Nephron progenitor cell (in vitro differentiated cells): ENCODE measurements at places on chromosomes 3 and 15.

GRCh38 chr3:95172164-95172943, 1109.5 kb downstream of the NSUN3 start:
- no peak for DNase-seq

- peak; percentile 53 for DNase-seq
These were observed 735 bp downstream of the GOLGA8B start for GRCh38 chr15:34582461-34583371.

DNA sequence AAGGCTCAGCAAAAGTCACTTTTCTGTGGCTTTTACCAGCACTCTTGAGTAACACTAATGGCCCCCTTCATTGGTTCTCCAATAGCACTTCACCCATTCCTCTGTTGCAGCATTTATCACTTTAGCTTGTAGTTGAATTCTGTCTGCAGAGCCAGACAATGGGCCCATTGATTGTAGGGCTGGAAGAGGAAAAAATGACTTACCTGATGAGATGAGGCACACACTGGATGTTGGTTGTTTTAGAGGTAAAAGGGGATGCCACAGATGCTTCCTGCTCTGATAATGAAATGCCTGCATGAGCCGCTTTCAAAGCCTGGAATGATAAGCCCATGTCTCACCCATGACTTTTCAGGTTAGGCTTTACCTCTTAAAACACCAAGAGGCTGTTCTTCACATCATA, 64.3 kb downstream of the PLAAT1 start:
- no peak for DNase-seq

DNA sequence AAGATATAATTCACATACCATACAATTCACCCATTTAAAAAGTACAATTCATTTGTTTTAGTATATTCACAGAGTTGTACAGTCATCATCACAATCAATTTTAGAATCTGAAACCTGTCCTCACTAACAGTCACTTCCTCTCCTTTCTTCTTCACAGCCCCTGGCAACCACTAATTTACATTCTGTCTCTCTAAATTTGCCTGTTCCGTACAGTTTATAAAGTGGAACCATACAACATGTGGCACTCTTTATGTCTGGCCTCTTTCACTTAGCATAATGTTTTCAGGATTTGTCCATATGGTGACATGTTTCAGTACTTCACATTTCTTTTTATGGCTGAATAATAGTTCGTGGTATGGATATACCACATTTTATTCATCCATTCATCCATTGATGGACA, 22.7 kb downstream of the ERICH6 start:
- DNase-seq = no peak

- DNase-seq = no peak
These were observed 85.6 kb downstream of the PTPRG start for GRCh38 chr3:61646851-61647525.

GRCh38 chr3:59862686-59863085, 812.9 kb upstream of the CFAP20DC start:
- no peak for DNase-seq

DNA sequence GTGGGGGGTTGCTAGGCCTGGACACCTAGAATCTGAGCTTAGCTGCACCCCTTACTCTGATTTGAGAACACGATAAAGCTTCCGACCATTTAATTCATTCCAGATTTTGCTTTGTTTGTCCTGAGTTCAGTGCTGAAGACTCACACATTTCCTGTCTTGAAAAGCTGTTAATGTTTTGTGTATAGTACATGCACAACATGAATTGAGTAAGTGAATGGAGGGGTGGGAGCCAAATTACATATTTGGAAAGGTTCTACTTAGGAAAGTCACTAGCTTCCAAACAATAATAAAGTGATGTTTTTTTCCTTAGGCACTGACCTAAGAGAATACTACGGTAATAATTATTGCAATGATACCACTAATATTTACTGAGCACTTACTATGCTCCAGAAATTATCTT, 955.2 kb upstream of the NR2F2 start:
- no peak for DNase-seq

- no peak for DNase-seq
These were observed 11.6 kb upstream of the CILP start for GRCh38 chr15:65222891-65223290.

DNA sequence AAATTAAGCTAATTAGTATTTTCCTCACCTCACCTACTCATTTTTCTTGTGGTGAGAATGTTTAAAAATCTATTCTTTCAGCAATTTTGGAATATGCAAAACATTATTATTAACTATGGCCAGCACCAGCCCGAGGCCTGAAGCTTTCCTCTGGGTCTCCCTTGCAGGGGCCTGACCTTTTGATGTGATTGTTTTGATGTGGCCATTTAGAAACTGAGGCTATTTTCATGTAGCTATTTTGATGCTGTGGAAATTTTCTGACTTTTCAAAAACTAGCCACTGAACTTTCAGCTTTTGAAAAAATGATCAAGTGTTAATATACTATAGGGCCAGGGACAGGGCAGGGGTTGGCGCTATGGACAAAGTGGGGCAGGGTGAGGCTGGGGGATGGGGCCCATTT, 8.2 kb upstream of the CCR9 start:
- no peak for DNase-seq

DNA sequence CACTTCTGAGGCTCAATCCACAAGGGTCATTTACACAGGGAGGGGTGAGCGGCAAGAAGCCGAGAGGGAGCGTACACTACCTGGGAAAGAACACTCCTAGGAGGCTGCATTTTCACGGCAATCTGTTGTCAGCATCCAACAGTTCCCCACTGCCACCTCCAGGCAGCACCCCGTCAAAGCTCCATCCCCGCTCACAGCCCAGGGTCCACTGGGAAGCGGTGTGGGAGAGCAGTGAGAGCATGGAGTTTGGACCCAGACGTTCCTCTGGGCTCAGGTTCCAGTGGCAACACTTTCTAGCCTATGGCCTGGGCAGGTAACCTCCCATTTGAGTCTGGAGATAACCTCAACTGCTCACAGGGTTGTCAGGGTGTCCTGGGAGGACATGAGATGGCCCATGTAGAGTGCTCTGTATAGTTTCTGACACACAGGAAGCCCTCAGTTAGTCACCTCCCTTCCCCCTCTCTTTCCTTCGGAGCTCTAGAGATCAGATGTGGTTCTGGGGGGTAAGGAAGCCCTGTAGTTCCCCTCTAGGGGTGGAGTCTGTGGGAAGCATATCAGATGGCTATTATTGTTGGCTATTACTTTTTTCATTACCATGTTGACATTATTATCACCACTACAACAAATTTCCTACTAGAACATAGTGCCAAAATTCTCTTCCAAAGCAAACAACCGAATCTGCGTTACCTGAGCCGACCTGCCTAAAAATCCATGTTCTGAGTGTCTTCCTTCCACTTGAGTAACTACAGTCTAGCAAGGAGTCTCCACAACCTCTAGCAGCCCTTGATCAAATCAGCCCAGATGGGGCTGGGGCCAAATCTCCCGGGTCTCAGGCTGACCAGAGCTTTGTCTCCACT, 29.1 kb downstream of the RUVBL1 start:
- DNase-seq = no peak

- no peak for DNase-seq
These were observed 27.6 kb downstream of the CPOX start for GRCh38 chr3:98565843-98566242.
